ENCODE measurements at places on chromosomes 2 and 18.

- DNase-seq, result no peak
Observed at GRCh38 chr18:1094409-1094808, 189.7 kb downstream of the ADCYAP1 start.

DNA sequence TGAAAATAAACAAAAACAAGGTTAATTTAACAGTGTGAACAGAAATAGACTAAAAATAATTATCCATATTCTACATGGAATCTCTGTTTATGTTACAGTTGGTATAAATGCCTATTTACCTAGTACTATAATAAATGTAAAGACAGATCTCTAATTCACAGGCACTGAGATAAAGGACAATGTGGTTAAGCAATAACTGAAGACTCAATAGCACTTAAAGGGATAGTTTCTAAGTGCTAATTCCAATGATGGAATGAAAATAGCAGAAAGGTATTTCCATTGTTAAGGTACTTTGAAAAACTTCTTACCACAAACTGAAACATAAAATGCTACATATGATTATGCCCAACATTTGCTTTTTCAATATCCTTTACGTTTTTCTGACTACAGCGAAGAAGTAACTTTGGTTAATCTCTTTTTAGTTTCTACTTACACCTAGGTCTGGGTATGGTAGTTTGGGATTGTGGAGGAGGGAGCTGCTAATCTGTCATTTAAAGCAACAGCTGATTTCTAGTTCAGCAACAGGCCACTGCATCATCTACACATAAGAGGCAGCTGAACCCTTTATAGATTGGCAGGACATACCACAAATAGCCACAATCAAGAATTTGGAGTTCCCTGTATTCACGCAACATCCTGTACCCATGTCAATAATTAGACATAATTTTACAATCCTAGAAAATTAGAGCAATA, 27.2 kb downstream of the MAP4K3 start:
- DNase-seq, result no peak

DNA sequence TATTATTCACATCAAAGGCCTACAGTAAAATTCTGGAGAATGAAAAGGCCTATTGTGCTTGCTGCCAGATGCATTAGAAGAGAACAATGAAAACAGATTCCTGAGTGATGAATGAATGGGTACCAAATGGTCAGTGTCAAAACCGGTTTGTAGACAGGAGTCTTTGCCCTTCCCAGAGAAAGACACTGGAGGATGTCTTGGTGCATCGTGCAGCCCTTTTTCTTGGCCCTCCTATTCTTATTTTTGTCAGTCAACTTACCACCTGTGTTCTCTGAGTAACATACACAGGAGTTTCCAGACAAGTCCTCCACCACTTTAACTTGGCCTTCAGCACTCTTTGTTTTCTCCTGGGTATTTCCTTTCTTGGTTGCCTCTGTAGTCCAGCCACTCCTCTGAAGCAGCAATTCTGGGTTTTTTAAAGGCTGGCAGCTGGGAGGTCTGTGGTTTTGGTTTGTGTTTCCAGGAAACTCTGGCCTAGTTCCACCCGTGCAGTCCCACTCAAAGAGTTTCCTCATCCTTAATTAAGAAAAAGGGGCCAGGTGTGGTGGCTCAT, 29.4 kb downstream of the PSTPIP2 start:
- DNase-seq, result peak; percentile 35

DNA sequence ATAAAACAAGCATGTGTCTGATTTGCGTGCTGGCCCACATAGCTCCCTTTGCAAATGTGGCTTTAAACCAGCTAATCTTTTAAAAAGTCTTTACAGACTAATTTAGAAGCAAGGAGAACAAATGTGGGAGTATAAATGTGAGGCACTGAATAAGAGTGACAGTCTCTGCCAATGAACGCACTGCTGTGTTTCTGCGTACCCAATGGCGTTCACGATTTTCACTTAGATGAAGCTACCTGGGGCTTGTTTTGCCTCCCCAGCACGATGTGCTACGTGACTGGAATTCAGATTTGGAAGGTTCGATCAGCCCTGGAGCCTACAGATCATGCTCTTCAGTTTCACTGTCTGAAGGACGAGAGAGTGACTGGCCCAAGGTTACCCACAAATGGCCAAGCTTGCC, 10.8 kb upstream of the CRACDL start:
- DNase-seq, result no peak

DNA sequence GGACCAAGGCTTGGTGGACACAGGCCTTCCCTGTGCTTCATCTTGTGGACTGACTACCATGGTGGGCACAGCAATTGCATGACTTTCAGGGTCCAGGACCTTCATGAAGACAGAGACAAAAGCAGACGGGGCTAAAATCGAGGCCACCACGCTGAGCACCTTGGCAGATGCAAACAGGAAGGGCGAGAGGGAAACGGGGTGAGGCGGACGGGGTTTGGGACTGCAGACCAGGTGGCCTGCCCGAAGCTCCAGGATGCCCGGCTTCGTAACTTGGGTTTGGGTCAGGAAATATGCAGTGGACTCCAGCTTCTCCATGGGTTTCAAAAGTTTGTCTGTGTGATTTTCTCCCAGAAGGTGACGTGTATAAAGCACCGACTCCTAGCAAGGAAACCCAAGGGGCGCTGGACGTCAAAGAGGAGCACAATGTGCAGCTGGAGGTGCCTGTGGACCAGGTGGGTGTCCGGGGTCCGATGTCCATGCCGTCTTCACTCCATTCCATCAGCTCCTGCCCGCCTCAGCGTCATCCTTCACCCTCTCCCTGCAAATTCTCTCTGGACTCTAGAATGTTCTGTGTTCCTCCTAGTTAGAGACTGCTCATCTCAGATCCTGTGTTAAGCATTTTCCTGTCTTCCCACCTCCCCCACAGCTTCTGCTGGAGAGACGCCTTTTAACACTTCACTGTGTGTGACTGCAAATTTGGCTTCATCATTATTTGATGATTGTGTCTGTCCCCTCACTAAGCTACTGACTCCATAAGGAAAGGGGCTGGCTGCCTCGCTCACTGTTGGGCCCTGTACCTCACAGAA, 65.8 kb downstream of the DCDC2C start:
- no peak for DNase-seq

GRCh38 chr18:65403534-65403933, 347.3 kb upstream of the CDH7 start:
- no peak for DNase-seq

DNA sequence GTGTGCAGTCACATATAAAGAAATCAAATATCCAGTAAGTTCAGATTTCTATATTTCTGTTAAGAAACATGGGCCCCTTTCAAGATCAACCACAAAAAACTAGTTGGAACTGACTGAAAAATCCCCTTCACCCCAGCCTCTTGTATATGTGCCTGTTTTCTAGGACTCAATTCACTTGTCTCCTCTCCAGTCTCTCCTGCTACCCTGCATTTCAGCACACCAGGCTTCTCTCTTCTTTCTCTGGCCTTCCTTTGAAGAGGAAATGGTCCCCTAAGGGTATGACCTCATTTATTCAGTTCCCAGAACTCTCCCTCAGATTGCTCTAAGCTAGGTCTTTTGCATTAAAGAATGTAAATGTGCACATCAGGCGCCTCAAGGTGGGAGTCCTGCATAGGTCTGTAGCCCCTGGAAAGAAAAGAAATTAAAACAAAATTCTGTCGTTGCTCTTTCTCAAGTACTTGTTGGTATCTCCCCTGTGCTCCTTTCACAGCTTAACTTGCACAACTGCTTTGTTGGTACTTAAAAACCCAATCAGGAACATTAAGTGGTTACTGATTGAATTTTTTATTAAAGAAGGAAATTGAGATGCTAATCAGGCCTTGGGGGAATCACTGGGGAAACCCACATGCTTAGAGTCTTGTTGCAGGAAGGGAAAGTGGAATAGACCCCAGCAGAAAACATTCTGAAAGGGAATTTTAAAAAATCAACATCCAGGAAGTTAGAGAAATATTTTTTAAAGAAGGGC, 278.4 kb downstream of the AGPS start:
- no peak for DNase-seq

- no peak for DNase-seq
Observed at GRCh38 chr2:43175876-43176275, 50.5 kb downstream of the ZFP36L2 start.

DNA sequence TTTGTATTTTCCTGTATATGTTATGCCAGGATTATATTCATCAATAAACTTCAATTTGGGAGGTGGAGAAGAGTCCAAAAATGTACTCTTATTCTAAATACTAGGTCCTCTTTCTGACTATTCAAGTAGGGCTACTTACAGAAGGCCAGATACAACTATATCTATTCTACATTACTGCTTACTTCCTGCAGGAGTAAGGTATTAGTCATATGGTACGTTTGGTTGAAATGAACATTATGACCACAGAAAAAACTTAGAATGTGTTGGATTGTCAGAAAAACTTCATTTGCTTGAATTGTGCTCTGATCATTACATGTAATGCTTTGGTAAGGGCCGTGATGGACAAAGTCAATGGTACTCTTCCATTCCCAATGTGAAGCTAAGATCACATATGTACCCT, 35.0 kb downstream of the STAT4 start:
- DNase-seq, result no peak

GRCh38 chr2:54599914-54600313, 123.5 kb upstream of the EML6 start:
- DNase-seq, result no peak

DNA sequence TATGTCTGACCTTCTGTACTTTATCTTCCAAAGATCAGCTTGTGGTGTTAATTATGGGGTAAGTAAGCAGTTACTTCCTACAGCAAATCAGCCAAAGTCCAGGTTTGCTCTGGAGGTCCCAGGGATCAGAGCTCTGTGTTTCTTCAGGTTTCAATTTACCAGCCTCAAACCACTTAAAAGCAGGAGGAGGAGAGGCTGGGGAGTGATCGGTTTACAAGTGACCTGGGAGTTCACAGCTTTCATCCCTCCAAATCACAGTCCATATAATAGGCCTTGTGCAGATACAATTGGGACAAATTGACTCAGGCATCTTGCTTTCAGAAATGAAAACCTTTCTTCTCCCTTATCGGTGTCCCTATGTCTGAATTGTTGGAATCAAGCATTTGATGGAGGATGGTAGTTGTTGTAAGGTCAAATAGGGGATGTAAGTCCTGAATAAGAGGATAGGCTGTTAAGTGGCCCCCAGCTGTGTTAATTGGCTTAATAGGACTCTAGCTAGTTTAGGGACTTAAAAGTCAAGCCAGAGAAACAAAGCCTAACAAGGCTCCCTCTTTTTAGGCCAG, 188.0 kb upstream of the NT5C1B start:
- DNase-seq, result no peak

DNA sequence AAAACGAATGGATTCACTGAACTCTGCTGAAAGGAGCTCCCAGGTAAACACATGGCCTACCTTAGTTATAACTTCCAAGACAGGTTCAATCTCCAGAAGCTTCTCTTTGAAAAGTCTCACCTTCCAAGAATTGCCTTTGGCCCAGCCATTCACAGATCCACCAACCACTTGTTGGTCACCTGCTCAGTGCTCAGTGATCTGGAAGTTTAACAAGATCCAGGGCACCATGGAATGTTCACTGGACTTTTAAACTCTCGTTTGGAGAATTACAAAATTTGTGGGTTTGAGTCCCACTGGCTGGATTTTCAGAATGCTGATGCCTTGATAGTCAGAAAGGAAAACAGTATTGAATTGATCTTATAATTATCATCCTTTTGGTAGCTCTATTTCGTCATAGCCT, 9.4 kb downstream of the GPR39 start:
- no peak for DNase-seq

DNA sequence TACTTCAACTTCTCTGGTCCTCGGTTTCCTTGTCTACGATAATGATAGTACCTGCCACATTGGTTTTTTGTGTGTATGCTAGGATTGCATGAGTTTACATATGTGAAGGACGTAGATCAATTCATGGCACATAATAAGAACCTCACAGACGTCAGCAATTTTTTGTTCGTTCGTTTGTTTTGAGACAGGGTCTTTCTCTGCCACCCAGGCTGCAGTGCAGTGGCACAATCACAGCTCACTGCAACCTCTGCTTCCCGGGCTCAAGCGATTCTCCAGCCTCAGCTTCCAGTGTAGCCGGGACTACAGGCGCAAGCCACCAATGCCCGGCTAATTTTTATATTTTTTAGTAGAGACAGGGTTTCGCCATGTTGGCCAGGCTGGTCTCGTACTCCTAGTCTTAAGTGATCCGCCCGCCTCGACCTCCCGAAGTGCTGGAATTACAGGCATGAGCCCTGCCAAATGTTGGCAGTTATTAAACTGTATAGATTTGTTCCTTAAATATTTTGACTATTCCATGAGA, 756 bp upstream of the SLC35F5 start:
- no peak for DNase-seq

GRCh38 chr18:9658087-9658641, 43.8 kb upstream of the PPP4R1 start:
- no peak for DNase-seq

DNA sequence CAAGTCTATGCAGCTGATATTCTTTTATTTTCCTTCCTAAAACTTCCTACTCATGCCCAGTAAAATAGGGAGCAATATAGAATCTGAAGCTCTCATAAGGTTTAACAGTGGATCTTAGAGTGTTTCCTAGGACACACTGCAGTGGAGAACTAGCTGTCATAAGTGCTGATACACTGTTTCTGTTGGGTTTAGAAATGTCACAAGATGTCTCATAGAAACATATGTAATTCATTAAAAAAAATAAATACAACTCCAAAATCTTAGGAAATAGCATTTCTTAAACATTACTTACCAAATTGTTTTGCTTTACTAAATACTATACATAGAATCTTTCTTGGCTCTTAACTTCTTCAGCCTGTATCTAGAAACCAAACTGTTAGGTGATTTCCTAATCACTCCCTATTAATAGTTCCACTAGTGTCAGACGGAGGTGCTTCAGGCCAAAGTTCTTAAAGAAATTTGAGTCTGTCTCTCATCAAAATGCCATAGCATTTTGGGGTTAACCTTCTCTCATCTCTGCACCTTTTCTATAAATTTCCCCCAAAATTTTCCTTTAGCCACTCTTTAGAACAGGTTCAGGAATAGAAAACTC, 93.7 kb downstream of the CERKL start:
- DNase-seq, result no peak

DNA sequence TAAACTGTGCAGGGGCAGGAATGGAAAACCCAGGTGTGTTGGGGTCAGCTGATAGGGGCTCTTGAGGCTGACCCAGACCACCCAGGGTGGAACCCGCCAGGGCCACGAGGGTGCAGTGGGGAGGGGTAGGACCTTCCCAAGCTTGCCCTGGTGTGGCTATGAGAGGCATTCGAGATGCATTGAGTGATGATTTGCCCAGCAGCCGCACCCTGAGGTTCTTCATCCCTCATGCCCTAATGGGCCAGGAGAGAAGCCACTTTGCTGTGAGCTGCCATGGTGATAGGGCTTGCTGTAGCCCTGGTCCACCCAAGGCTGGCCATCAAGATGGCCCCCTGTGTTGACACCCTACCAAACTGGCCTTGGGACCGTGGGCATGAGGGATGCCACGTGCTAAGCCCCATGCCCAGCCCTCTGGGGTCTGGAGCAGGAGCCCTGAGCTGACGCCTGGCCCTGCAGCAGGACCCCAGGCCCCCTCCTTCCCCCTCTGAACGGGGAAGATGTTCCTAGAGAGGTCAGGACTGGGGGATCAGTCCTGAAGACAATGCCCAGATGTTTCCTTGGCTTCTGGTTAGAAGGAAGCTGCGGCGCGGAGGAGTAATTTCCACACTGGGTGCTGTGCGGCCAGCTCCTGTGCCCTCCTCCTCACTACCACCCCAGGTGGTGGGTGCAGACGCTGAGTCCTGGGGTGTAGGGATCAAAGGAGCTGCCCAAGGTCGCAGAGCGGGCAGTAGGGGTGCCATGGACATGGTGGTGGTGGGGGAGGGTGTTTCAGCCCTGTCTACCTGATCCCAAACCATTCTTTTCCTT, 122.5 kb upstream of the HDAC4 start:
- DNase-seq, result no peak

- no peak for DNase-seq
Observed at GRCh38 chr2:1651121-1652033, 92.9 kb downstream of the PXDN start.

All from RPMI8226 (cell line).